Activated CD8-positive, alpha-beta memory T cell treated with anti-CD3 and anti-CD28 coated beads, Interleukin-2, amount 50 U/mL, for 4 hours (primary cell): ENCODE measurements at places on chromosomes 4 and X.

GRCh38 chr4:110400086-110400485 lies 75.9 kb upstream of the ENPEP start:
- no peak for DNase-seq

GRCh38 chrX:107542500-107542899 lies 85.8 kb upstream of the PRPS1 start:
- no peak for DNase-seq

DNA sequence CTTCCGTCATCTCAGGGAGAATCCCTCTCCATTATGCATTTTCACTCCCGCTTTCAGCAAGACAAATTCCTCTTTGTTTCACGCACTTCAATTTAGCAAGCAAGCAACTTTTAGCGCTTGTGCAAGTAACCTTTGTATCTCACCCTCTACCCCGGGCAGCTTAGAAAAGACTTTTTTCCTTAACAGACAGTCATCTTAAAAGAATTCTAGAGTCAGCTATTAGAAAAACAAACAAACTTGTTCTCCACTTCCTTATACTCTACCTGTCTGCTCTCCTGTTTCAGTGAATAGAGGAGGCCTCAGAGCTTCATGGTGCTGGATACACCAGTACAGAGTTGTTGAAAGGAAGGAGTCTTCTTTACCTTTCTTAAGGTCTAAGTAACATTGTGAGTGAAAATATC lies 12.1 kb downstream of the TIGD2 start:
- no peak for DNase-seq

DNA sequence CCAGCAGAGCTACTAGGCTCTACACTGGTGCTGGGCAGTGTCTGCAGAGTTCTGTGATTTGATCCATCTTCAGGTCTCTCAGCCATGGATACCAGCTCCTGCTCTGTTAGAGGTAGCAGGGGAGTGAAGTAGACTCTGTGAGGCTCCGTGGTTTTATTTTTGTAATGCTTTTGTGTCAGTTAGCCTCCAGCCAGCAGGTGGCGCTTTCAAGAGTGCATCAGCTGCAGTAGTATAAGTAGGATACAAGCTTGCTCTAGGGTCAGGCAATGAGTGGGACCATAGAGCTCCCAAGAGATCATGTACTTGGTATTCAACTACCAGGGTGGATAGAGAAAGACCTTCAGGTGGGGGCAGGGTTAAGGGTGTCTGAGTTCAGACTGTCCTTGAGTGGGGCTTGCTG lies 362.5 kb upstream of the TRAM1L1 start:
- DNase-seq = no peak

- no peak for DNase-seq
Observed at GRCh38 chr4:150950657-150951288, 64.3 kb downstream of the LRBA start.

DNA sequence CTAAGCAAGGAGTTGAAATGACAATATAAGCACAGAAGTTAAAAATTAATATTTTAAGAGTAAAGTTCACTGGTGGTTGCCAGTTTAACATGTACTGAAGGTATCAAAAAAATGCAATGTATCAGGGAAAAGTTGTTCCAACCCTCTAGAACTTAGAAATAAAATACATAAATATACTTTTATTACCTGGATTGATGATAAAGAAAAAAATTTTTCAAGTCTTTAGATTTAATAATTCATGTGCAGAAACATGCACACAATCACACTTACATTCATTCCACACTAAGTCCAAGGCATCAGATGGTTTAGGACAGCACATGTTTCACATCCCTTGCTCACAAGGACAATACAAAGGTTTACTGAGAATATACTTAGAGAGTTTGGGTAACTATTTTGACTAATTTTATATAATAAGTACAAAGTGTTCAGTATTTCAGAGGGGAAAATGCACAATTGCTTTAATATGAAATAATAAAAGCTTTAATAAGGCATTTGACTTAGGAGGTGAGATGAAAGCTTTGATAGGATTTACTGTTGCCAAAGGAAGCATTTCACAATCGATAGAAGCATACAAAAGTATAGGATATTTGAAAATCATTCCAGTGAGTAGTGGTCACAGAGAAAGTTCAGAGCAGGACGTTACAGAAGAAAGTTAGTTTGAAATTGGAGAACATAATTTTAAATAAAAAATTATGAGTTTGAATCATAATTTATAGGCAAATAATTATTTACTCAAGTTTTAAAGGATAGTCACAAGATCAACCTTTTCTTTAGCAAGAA lies 392 bp upstream of the UGT2A3 start:
- DNase-seq = no peak

DNA sequence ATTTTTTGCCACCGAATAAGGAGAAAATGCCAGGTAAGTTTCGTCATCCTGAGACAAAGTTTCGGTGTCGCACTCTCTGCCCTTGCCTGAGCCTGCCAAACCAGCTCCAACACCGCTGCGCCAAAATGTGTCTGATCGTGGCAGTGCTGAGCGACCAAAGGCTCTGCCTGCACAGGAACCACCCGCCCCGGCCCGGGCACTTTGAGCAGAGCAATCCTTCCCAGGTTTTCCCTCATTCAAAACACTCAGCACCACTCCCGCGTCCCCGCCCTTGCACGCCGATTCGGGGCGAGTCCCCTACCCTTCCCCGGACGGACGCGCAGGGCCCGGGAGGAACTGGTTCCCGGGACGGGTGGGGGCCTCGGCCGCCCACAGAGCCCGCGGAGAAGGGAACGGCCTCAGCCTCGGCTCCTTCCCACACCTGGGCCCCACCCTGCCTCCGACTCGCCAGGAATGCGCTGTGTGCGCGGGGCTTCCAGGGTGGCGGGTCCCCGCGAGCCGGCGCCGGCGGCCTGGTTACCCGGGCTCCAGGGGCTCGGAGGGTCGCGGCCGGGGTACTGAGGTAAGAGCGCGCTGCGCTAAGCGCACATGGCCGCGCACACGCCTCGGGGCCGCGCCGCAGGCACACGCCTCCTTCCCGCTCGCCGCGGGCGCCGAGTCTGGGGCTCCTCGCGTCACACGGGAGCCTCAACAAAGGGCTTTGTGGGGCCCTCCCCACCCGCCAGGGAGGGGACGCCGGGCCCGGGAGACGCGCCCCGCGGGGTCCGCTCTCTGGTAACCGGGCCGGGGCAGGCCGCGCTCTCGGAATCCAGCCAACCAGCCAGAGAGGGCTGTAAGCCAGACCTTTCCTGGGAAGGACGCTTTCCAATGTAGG lies at the start of gene C4orf36:
Gene C4orf36 (minus strand): TSS at position 661 of the 874 bp plus-strand sequence. CDS start 902 bp downstream, outside the sequence.
- peak; percentile 16 for DNase-seq

DNA sequence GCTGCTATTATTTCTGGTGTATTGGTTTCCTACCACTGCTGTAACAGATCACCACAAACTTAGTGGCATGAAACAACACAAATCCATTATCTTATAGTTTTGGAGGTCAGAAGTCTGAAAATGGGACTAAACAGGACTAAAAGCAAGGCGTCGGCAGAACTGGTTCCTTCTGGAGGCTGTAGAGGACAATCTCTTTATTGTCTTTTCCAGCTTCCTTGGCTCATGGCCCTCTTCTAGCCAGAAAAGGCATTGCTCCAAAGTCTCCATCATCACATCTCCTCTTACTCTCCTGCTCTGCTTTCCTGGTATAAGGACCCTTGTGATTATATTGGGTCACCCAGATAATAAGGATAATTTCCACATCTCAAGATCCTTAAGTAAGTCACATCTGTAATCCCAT lies 121.9 kb downstream of the CLCN4 start:
- no peak for DNase-seq

GRCh38 chr4:37890801-37891259 lies at the start of gene TBC1D1:
Gene TBC1D1 (plus strand): TSS chr4:37891084. CDS start chr4:37902096, 11,012 bp downstream.
- DNase-seq = peak; percentile 51

DNA sequence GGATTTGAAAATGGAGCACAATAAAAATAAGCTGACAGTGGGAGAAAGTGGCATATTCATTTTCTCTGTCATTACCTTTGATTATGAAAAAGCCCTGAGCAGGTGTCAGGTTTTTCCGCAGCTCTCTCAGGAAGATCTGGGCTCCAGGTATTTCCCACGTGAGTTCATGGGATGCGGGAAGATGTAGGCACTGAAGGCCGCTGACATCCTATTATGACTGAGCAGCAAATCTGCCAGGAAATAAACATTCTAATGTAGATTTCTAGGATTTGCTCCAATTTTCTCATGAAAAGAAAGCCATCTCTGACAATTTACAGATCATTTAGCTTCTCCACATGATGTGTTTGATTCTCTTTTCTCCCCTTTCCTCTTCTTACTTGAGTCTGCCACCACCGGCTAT lies 160.7 kb downstream of the KIT start:
- DNase-seq = no peak

DNA sequence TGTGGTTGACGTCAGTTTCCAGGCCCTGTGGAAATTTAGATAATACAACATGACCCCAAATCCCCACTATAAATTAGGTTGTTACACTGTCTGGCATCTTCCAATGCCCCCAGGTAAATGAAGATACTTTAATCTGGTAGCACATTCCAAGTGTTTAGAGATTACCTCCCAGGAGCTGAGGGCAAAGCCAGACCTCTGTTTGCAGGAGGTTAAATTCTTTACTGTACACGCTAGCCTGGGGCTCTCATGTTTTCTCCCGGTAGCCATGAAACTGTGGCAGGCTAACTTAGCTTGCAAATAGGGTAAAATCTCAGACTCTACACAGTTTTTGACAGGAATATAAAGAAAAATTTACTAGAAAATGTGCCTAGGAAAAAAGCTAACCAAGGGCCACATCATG lies 450.0 kb downstream of the PDGFC start:
- DNase-seq = no peak

GRCh38 chrX:39955625-39956024 lies 142.1 kb downstream of the BCOR start:
- DNase-seq = no peak

DNA sequence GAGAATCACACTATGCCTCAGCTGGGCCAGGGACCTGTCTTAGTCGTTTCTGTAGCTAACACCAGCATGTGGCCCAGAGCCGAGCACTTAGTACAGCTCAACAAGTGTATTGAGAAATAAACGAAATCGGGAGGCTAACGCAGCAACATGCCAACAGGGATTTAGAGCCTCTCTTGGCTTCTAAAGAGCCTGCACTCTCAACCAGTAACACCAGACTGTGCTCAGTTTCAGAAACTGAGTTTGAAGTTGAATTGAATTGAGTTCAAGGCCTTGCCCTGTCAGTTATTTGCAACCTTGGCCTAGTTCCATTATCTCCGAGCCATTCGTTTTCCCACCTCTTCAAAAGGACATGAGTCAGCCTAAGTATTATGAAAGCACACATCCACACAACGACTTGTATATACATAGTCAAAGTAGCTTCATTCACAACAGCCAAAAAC lies 71.3 kb upstream of the LDB2 start:
- no peak for DNase-seq

DNA sequence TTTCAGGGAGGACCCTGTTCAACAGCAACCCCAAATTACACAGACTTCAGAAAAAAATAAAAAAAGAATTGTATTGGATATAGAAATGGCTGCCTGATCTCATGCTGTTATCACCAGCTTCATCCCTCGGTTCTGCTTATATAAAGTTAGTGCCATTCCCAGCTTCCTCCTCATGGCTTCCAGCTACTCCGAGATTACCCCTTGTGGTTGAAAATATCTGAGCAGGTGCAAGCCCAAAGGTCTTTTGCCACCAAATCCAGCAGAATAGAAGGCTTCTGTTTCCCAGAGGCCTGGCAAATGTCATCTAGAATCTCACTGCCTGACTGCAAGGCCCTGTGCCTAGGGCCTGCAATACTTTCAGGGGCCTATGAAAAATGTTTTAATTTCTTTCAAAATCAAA lies 13.8 kb upstream of the HPGDS start:
- no peak for DNase-seq

- no peak for DNase-seq
Observed at GRCh38 chr4:95124906-95125504, 367.2 kb downstream of the BMPR1B start.

DNA sequence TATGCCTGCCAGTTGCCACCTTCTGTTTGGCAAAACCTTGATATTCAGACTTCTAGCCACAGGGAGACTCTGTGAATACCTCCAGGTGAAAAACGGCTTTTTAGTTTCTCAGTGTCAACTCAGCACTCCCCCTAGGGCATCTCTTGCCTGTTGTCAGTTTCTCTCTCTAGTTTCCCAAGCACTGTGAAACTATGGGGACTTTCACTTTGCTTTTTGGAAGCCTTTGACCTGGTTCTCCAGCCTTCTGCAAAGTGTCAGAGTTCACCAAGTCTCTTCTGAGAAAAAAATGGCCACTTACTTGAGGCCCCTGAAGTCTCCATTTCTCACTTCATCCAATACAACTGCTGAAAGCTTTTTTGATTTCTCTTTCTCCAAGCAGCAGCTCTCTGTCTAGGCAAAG lies 521.5 kb downstream of the INPP4B start:
- DNase-seq = no peak

- DNase-seq = no peak
Observed at GRCh38 chr4:129326571-129327460, 230.9 kb downstream of the C4orf33 start.

GRCh38 chr4:45036677-45037076 lies 310.3 kb upstream of the GNPDA2 start:
- no peak for DNase-seq

GRCh38 chr4:38873290-38873944 lies 5.8 kb downstream of the FAM114A1 start:
- no peak for DNase-seq

DNA sequence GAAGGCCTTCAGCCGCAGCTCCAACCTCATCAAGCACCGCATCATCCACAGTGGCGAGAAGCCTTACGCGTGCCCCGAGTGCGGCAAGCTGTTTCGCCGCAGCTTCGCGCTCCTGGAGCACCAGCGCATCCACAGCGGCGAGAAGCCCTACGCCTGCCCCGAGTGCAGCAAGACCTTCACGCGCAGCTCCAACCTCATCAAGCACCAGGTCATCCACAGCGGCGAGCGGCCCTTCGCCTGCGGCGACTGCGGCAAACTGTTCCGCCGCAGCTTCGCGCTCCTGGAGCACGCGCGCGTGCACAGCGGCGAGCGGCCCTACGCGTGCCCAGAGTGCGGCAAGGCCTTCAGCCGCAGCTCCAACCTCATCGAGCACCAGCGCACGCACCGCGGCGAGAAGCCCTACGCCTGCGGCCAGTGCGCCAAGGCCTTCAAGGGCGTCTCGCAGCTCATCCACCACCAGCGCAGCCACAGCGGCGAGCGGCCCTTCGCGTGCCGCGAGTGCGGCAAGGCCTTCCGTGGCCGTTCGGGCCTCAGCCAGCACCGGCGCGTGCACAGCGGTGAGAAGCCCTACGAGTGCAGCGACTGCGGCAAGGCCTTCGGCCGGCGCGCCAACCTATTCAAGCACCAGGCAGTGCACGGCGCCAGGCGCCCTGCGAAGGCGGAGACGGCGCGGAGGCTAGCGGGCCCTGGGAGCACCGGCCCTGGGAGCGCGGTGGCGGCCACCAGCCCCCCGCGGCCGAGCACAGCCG lies 9.8 kb downstream of the ZFP92 start:
- no peak for DNase-seq

GRCh38 chr4:114691865-114692264 lies 93.3 kb downstream of the UGT8 start:
- DNase-seq = no peak

DNA sequence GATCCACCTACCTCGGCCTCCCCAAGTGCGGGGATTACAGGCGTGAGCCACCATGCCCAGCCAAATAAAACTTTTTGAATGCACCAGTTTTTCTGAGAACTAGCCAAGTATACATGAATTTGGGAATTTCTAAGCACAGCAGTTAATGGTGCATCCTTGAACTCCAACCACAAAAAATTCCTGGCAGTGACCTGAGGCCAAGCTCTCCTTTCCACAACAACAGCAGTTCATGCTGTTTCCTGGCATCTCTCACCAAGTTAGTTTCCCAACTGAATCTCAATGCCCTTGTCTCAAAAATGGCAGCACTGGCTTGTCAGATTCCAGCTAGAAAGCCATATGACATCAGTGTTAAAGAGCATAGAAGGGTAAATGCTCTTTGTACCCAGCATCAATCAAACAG lies 15.9 kb upstream of the XKRX start:
- no peak for DNase-seq

GRCh38 chrX:133563705-133564104 lies 148.4 kb upstream of the GPC4 start:
- no peak for DNase-seq
